A673 (cell line): ENCODE measurements at places on chromosomes 7 and 10. TPM values are rescaled to one million over a fixed set of nuclear protein-coding genes. Genes with fewer than 3 reads are reported as not detected.

DNA sequence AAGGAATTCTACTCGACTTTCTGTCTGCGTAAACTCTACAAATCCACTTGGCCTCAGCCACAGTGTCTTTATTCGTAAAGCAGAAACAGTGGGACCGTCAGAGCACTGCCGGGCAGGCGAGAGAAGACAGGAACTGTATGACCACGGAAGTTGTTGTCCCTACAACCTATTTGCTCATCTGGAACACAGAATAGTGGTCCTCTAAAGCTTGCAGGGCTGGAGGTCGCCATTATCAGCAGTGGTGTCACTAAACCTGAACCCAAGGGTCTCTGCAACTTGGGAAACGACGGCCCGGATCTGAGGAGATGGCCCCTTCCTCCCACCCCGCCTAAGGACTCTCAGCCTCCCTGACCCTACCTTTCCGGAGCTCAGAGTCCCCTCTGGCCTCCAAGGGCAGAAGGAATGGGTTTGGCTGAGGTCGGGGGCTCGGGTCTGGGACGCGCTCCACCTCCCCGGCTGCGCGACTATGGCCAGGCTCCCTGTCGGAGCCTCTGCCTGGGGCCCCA, 442 bp downstream of the STYXL1 start:
- no peak for DNase-seq

GRCh38 chr7:132292803-132293202, 283.5 kb downstream of the PLXNA4 start:
- no peak for DNase-seq

GRCh38 chr10:58023341-58024073, 244.2 kb downstream of the IPMK start:
- no peak for DNase-seq

GRCh38 chr10:61343796-61344195, 109.4 kb downstream of the TMEM26 start:
- DNase-seq = no peak

DNA sequence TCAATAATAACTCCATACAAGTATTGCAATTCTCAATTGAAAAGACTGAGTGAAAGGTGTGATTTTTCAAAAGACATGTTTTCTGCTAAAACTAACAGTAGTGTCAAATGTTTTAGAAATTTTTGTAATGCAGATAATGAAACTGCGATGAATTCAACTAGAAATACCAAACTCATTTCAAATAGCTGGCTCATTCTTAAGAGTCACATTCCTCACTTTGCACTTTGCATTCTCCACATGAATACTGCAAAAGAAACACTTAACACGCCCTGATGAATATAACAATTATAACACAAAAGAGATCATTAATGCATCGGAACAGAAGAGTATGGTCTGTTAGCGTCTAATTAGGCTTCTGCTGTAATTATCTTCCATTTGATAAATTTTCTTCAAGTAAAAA, 15.5 kb upstream of the TSPAN12 start:
- DNase-seq = no peak

GRCh38 chr10:69726850-69727249, 74.9 kb upstream of the COL13A1 start:
- DNase-seq = no peak

XRCC2 gene
- total RNA-seq = 28.2 and 28.5 TPM in 2 replicates
